Esophagus muscularis mucosa (tissue), 4 donors: ENCODE measurements at places on chromosomes 6 and 20.
A peak's percentile ranks its signal among the peaks of the same experiment; 100 is the strongest.

DNA sequence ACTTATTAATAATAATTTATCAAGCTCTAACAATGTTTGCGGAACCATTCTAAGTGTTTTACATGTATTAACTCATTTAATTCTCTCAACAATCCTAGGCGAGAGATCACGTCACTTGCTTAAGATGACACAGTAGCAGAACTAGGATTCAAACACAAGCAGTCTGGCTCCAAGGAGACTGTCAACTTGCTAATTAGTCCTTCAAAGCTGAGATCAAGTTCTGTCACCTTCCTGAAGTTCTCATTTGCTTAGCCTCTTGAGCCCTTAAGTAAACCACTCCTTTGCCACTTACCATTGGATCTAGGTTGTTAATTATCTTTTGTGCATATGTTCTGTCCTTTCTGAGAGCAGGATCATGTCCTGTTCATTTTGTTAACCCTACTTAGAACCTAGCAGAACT lies 14.1 kb downstream of the FKBP5 start:
- H3K4me1 ChIP-seq = peaks cover 73% of the 10 kb centered on the region
- no peak overlapping the region for H3K4me3 ChIP-seq
- no peaks in the 10 kb centered on the region for H3K27me3 ChIP-seq
- H3K36me3 ChIP-seq = peaks cover 42% of the 10 kb centered on the region

GRCh38 chr20:25053255-25054031 lies 4.5 kb downstream of the ACSS1 start:
- no peak for DNase-seq
- H3K4me3 ChIP-seq = peak overlapping the region; percentile 6
- H3K4me1 ChIP-seq = peaks cover 87% of the 10 kb centered on the region
- no peaks in the 10 kb centered on the region for H3K27me3 ChIP-seq

DNA sequence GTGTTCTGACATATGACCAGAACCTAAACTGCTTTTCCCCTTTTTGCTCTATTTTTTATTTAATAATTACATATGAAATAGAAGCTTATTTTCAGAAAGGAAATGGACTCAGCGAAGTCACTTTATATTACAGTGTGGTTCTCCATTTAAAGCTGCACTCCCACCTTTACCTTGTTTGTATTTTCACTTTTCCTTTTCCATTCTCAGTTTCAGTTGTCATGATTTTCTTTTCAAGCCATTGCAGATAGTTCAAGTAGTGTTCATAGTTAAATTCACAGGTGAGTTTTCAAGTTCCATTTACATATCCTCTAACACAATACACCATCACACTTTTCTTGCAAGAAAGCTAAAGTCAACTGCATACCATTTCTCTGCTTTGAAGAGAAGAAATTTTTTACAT lies 400.2 kb downstream of the HACE1 start:
- H3K36me3 ChIP-seq = no peaks in the 10 kb centered on the region
- no peak overlapping the region for H3K27ac ChIP-seq
- H3K4me1 ChIP-seq = no peaks in the 10 kb centered on the region
- H3K27me3 ChIP-seq = no peaks in the 10 kb centered on the region
- DNase-seq = no peak
- no peak overlapping the region for H3K4me3 ChIP-seq

DNA sequence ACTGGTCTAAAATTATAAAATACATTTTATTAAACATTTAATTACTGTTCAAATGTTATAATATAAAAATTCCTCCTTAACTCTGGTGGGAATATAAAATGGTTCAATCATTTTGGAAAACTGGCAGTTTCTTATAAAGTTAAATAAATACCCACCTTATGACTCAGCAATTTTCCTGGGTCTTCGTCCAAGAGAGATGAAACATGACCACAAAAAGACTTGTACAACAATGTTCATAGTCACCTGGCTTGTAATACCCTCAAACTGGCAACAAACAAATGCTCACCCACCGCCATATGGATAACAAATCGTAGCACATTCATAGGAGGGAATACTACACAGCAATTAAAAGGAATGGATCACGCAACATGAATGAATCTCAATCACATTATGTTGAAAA lies 66.0 kb upstream of the RIN2 start:
- no peak overlapping the region for H3K4me3 ChIP-seq
- no peak for DNase-seq
- no peaks in the 10 kb centered on the region for H3K36me3 ChIP-seq
- no peaks in the 10 kb centered on the region for H3K27me3 ChIP-seq
- peaks cover 24% of the 10 kb centered on the region for H3K4me1 ChIP-seq
- no peak overlapping the region for H3K27ac ChIP-seq

DNA sequence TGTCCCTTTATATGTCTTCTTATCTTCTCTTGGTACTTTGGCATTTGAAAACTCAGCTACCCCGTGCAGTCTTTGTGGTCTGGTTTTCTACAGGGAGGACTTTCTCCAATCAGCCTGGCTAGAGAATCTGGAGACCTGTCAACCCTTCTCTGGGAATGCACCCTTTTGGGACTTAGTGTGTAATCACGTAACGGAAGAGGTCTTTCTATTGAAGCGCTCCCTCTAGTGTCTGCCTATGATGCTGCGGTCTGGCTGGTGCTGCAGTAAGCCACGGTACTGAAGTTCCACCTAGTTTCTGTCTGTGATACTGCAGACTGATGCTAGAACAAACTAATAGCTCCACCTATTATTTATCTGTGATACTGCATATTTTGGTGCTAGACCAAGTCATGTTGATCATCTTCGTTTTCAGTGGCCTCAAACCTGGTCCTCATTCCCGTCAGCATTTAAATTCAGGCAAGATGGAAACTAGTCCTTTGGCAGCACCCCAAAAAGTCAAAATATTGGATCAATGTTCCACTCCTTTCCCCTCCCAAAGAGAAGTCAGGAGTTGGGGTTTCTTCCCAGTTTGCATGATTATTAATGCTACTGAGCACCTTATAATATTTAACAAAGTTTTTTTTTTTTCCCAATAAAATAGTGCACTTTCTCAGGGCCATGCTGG lies 12.5 kb upstream of the SIRPB2 start:
- H3K27ac ChIP-seq = no peak overlapping the region
- H3K27me3 ChIP-seq = no peaks in the 10 kb centered on the region
- no peaks in the 10 kb centered on the region for H3K4me1 ChIP-seq
- peak; percentile 89 for DNase-seq
- H3K4me3 ChIP-seq = no peak overlapping the region

DNA sequence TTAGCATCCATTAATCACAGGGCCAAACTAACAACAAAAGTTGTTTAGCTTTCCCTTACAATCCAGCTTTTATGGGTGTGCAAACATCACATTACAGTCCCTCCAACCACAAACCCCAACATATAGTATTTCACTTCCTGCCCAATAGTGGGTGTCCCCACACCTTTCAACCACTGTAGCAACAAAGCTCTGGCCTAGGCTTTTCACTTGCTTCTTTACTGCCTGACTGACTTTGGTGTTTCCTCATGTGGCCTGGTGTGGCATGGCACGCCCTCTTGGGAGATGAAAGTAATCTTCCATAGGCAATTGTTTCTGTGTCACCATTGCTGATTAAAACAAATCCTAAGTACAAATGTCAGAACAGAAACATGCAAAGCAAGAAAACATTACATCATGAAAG lies 46.3 kb downstream of the MCM8 start:
- no peak overlapping the region for H3K27ac ChIP-seq
- peaks cover 8% of the 10 kb centered on the region for H3K36me3 ChIP-seq
- no peak overlapping the region for H3K4me3 ChIP-seq
- H3K27me3 ChIP-seq = no peaks in the 10 kb centered on the region

DNA sequence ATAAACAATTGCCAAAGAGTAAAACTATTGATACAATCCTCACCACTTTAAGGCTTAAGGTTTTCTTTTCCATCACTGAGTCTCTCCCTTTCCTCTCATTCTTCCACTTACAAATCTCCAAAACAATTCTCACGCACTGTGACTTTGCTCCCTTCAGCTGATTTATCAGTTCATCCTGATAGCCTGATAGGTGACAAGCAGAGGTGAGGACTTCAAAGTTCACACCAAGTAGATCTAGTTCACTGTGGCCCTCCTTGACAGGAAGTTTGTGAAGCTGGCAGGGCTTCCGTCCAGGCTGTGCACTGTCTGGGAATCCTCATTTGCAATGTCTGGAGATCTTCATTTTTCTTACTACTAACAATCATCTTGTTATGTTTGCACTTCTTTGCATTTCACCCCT lies 35.2 kb upstream of the POU5F1 start:
- H3K4me1 ChIP-seq = peaks cover 21% of the 10 kb centered on the region
- H3K4me3 ChIP-seq = no peak overlapping the region
- no peak for DNase-seq
- H3K27ac ChIP-seq = no peak overlapping the region
- H3K27me3 ChIP-seq = no peaks in the 10 kb centered on the region

DNA sequence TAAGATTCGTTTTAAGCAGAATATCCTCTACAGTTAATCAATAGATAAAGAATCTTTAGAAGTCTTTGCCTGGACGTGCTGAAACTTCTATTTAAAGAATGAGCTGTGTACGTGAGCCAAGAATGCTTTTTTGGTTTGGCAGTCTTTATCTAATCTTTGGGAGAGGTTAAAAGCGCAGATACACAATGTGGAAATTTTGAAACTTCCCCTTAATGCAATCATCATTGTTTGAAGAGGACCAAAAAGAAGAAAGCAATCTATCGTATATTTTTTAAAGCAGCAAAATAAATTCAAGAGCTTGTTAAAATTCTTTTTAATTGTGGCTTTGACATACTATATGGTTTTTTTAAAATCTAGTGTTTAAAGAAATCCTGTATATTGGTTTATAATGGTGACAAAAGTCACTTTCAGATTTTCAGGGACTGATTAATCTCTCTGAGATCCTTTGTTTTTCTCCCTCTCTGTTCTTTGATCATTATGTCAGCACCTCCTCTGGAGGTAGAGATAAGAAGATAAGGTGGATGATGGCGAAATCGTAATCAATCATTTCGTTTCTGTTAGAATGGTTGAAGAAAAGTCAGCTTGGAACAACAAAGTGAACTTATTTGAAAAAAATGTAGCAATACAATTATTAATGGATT lies 92.1 kb upstream of the FAM184A start:
- H3K4me1 ChIP-seq = peaks cover 35% of the 10 kb centered on the region
- H3K27me3 ChIP-seq = no peaks in the 10 kb centered on the region
- H3K27ac ChIP-seq = no peak overlapping the region
- no peak overlapping the region for H3K4me3 ChIP-seq
- H3K36me3 ChIP-seq = no peaks in the 10 kb centered on the region
- no peak for DNase-seq

DNA sequence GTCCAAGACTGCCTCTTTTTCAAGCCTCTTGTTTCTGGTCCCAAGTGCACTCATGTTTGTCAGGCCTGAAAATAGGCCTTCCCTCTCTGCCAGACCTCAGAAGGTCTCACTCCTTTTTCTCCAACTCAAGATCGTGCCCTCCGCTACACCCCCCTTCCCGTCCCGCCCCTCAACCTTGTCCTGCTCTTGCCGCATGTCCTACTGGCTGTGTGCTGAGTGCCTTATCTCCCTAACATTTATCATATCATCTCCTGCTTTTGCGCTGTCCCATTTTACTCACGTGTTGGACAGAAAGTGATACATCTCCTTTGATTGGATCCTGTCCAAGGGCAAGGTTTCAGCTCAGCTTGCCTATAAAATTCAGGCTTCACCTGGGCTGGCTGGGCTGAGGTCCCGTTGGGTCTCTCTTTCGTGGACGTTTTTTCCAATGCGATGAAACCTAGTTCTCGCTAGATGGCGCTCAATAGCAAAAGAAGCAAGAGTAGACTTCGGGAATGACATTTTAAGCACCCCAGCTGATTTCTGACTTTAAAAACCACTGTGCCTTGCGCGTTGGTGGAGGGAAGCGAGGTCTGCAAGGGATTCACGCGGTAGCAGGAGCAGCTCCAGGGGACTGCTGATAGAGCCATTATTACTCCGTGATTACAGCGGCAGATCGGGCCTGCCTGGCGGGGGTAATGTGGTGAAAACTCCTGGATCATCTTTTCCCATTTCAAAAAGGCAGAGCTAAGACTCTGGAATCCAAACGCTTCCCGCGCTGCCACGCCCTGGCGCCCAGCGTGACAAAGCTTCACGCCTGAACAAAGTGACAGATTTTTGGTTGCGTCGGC lies 137.6 kb downstream of the IMPG1 start:
- no peaks in the 10 kb centered on the region for H3K27me3 ChIP-seq
- no peaks in the 10 kb centered on the region for H3K36me3 ChIP-seq

GRCh38 chr6:134057478-134057877 lies 5.1 kb upstream of the SLC2A12 start:
- no peaks in the 10 kb centered on the region for H3K36me3 ChIP-seq
- H3K27ac ChIP-seq = peak overlapping the region; percentile 24
- no peak for DNase-seq
- no peaks in the 10 kb centered on the region for H3K27me3 ChIP-seq
- H3K4me1 ChIP-seq = peaks cover 35% of the 10 kb centered on the region

DNA sequence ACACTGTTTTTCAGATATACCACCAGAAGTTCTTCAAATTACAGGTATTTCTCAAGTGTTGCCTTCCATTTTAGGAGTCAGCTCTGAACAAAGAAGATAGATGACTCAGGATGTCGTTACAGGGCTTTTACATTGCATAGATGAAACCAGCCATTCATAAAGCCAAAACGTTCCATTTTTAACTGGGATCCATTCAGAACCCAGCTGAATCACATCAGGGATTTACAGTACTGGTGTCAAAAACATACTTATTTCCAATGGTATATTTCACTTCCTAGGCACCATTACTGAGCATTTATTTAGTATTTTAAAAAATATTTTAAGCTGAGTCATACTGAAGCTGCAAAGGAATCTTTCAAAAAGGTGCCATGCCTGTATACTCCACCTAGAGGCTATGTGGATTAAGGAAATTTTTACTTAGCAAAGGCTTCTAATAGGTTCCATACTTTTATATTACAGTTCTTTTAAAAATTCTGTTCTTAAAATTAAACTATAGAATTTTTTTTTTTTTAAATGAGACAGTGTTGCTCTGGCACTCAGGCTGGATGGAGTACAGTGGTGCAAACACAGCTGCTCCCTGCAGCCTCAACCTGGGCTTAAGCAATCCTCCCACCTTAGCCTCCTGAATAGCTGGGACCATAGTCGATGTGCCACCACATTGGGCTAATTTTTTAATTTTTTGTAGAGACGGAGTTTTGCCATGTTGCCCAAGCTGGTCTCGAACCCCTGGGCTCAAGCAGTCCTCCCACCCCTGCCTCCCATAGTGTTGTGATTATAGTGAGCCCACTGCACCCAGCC lies 2.6 kb downstream of the ASF1A start:
- H3K27me3 ChIP-seq = no peaks in the 10 kb centered on the region
- peak overlapping the region; percentile 98 for H3K27ac ChIP-seq
- peaks cover 39% of the 10 kb centered on the region for H3K4me1 ChIP-seq
- no peak overlapping the region for H3K4me3 ChIP-seq

- no peak for DNase-seq
- H3K36me3 ChIP-seq = no peaks in the 10 kb centered on the region
- H3K4me1 ChIP-seq = peaks cover 8% of the 10 kb centered on the region
- H3K27ac ChIP-seq = no peak overlapping the region
- no peaks in the 10 kb centered on the region for H3K27me3 ChIP-seq
Observed at GRCh38 chr6:38730140-38730862, 15.2 kb downstream of the DNAH8 start.

DNA sequence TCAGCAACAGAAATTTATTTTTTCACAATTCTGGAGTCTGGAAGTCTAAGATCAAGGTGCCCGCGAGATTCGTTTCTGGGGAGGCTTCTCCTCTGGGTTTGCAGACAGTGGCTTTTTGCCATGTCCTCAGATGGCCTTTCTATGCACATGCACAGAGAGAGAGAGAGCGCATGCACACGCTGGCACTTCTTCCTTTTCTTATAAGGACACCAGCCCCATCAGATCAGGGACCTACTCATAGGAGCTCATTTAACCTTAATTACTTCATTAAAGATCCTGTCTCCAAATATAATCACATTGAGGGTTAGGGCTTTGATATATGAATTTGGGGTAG lies 260.7 kb upstream of the PLCB4 start:
- DNase-seq = no peak
- H3K27ac ChIP-seq = no peak overlapping the region
- H3K27me3 ChIP-seq = no peaks in the 10 kb centered on the region
- H3K4me1 ChIP-seq = peaks cover 9% of the 10 kb centered on the region
- H3K4me3 ChIP-seq = no peak overlapping the region
